HepG2 (cell line): ENCODE measurements at places on chromosomes 5 and 9.

DNA sequence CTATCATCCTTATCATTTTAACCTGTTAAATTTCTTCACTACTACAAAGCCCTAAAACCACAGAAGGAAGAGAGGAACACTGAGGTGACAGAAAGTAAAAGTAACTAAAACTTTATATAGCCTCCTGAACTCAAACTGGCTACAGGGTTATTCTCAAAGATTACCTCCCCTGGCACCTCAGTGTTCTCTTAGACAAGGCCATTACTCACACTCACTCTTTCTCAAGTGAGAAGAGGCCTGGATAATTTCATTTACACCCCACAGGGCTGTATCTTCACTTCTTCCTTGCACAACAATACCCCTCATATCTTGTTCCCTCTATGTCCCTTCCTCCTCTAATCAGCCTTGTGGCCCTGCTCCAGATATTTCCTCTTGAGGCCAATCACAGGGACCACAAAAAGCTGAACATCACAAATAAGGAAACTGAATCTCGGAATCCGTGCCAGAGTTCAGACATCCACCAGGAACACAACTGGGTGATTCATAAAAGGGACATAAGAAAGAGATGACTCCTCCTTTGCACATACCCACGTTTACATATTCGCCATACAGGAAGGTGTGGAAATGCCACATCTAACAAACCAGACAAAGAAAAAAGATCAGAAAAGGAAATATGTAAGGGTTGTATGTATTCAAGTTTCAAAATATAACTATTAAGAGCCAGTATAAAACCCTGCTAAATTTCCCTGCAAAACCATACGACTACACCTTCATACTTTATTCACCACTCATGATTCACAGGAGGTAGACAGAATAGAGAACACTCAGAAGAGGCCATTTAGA, 1.7 kb upstream of the KLHL3 start:
- H3K4me1 ChIP-seq = peaks cover 35% of the 10 kb centered on the region
- no peak overlapping the region for H3K4me3 ChIP-seq
- no peak overlapping the region for H3K27ac ChIP-seq
- H3K36me3 ChIP-seq = no peaks in the 10 kb centered on the region
- peaks cover 38% of the 10 kb centered on the region for H3K27me3 ChIP-seq

- no peaks in the 10 kb centered on the region for H3K4me1 ChIP-seq
- no peak overlapping the region for H3K4me3 ChIP-seq
- DNase-seq = no peak
- H3K27me3 ChIP-seq = no peaks in the 10 kb centered on the region
- no peaks in the 10 kb centered on the region for H3K36me3 ChIP-seq
Observed at GRCh38 chr5:165502893-165503691, 1997.7 kb downstream of the MAT2B start.

GRCh38 chr5:113343343-113343742, 91.4 kb downstream of the TSSK1B start:
- H3K27ac ChIP-seq = no peak overlapping the region
- no peak for DNase-seq
- no peaks in the 10 kb centered on the region for H3K4me1 ChIP-seq
- no peaks in the 10 kb centered on the region for H3K36me3 ChIP-seq
- no peak overlapping the region for H3K4me3 ChIP-seq
- no peaks in the 10 kb centered on the region; the same call in 1 of the 2 replicates for H3K27me3 ChIP-seq

- no peak for DNase-seq
- no peak overlapping the region for H3K27ac ChIP-seq
- H3K4me3 ChIP-seq = no peak overlapping the region
- H3K27me3 ChIP-seq = no peaks in the 10 kb centered on the region
- no peaks in the 10 kb centered on the region for H3K4me1 ChIP-seq
Observed at GRCh38 chr5:60195551-60195950, 302.0 kb upstream of the PDE4D start.

DNA sequence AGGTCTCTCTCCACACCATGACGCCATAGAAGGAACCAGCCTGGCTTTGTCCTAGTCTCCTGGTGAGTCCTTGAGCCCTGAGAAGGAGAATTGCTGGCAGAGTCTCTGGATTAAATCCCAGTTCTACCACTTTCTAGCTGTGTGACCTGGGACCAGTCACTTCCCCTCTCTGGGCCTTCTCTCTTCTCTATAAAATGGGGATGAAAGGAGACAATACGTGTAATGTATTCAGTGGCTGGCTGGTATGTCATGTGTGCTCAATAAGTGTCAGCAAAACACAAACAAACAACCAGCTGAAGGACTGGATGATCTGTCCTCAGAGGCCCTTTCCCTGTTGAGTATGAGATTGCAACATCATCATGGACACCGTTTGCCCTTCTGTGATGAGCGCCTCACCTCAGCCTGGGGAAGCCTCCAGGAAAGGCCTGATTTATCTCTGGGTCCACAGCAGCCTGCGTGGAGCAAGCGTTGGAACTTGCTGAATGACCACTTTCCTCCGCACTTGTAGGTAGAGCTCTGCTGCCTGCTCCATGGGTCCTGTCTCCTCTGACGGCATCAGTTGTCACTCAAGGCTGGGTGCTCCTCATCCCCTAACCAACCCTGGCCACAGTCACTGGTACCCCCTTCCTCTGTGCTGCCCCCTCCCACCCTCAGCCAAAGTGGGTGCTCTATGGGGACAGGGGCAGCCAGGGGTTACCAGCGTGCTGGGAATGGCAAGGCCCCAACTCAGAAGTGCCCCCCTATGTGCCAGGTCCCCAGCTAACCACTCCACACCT, 3.6 kb upstream of the NR5A1 start:
- peak overlapping the region; percentile 51; the same call in 1 of the 2 replicates for H3K4me3 ChIP-seq
- DNase-seq = peak; percentile 90
- H3K36me3 ChIP-seq = no peaks in the 10 kb centered on the region

DNA sequence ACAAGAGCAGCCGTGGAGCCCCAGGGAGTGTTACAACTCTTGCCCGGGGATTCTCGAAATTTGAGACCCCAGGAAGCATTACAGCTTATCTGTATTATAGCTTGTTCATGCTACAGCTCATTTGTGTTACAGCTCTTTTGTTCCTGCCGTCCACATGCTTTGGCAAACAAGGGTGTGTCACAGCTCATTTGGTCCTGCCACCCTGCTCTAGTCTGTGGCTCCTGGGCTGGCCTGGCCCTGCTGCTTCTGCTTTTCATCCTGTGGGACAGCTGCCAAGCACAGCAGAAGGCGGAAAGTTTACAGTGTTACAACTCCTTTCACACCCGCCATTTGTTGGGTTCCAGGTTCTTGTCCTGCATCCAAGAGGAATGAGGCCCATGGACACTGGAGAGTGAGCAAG, 685.0 kb downstream of the SLCO4C1 start:
- no peaks in the 10 kb centered on the region for H3K27me3 ChIP-seq
- H3K4me3 ChIP-seq = no peak overlapping the region
- no peaks in the 10 kb centered on the region for H3K36me3 ChIP-seq
- no peaks in the 10 kb centered on the region for H3K4me1 ChIP-seq

- peaks cover 59% of the 10 kb centered on the region for H3K4me1 ChIP-seq
- no peak overlapping the region for H3K4me3 ChIP-seq
- no peaks in the 10 kb centered on the region for H3K27me3 ChIP-seq
- no peak overlapping the region for H3K27ac ChIP-seq
- peaks cover 2% of the 10 kb centered on the region; the same call in 1 of the 2 replicates for H3K36me3 ChIP-seq
- no peak for DNase-seq
Observed at GRCh38 chr9:95311961-95312360, 5.5 kb downstream of the FANCC start.

- no peaks in the 10 kb centered on the region for H3K4me1 ChIP-seq
- H3K27ac ChIP-seq = no peak overlapping the region
- H3K4me3 ChIP-seq = no peak overlapping the region
- no peaks in the 10 kb centered on the region for H3K36me3 ChIP-seq
Observed at GRCh38 chr9:101618698-101619097, 23.9 kb upstream of the PPP3R2 start.
